Neural progenitor cell (in vitro differentiated cells): ENCODE measurements at places on chromosomes 7 and 10. TPM values are rescaled to one million over a fixed set of nuclear protein-coding genes. Genes with fewer than 3 reads are reported as not detected.

- no peaks in the 10 kb centered on the region for H3K36me3 ChIP-seq
- no peak overlapping the region for H3K27ac ChIP-seq
- H3K27me3 ChIP-seq: no peaks in the 10 kb centered on the region
- no peak overlapping the region for H3K4me3 ChIP-seq
- H3K4me1 ChIP-seq: peaks cover 7% of the 10 kb centered on the region
Measured at GRCh38 chr7:25386311-25386744, 158.0 kb upstream of the NPVF start.

DNA sequence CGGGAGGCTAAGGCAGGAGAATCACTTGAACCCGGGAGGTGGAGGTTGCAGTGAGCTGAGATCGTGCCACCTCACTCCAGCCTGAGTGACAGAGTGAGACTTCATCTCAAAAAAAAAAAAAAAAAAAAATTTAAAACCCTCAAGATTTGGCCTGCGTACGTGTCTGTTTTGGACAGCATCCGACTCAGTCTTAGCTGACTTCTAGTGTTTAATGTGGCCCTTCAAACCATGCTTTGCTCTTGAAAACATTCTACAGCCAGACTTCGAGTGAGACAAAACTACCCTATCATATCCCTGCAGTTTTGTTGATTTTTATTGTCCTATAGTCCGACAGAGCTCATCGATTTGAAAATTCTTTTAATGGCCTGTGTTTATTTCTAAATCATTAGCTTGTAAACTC lies 227.1 kb upstream of the SH2B2 start:
- H3K36me3 ChIP-seq: no peaks in the 10 kb centered on the region
- no peaks in the 10 kb centered on the region for H3K27me3 ChIP-seq
- H3K27ac ChIP-seq: no peak overlapping the region
- peaks cover 4% of the 10 kb centered on the region for H3K4me1 ChIP-seq
- H3K4me3 ChIP-seq: no peak overlapping the region

DNA sequence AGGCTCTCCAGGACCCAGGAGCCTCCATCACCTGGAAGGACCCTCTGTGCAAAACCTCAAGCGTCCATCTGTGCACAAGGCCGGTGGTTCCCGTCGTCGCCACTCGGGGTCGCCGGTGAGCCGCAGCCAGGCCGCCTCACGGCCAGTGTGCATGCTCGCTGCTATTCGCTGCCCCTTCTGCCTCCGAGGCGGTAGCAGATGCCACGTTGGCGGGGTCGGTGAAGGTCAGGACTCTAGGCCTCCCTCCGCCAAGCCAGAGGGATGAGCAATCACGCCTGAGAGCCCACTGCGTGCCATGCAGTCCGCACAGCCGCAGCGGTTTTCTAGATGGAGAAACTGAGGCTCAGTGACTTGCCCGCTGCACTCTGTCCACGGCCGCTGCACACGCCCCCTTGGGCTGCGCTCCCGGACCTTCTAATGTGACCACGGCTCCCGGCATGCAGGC lies 5.7 kb downstream of the UPK3B start:
- no peak overlapping the region for H3K4me3 ChIP-seq
- no peaks in the 10 kb centered on the region for H3K27me3 ChIP-seq
- no peaks in the 10 kb centered on the region for H3K4me1 ChIP-seq
- H3K27ac ChIP-seq: no peak overlapping the region
- H3K36me3 ChIP-seq: no peaks in the 10 kb centered on the region
- no peak for DNase-seq

DNA sequence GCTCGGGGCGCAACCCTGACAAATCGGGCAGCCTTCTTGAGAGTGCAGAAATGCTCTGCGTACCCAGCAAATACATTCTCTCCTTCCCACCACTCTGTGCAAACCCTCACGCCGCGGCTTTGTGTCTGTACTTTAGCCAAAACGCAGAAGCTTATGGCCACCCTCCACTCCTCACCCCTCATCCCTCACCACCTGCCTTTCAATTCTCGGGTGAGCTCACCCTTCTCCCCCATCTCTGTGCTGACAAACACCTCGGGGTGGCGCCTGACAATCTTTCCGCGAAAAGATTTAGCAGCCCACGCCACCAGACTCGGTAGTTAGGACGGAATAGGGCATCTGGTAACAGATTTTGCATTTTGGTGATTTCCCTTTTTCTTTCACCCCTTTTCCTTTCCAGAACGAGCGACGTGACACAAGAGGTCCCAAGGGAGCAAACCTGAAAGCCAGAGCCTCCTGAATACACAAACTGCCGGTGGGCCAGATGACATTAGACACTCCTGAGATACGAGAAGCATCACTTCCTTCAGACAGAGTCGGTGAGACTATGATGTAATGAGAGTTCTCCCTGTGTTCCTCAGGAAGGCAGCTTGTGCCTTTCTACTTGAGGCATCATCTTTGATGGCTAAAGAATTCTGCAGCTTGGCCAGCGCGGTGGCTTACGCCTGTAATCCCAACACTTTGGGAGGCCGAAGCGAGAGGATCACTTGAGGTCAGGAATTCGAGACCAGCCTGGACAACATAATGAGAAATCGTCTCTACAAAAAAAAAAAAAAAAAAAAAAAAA lies 671 bp upstream of the ATAD1 start:
- no peaks in the 10 kb centered on the region for H3K36me3 ChIP-seq
- peaks cover 20% of the 10 kb centered on the region for H3K4me1 ChIP-seq
- H3K27me3 ChIP-seq: no peaks in the 10 kb centered on the region
- H3K4me3 ChIP-seq: peak overlapping the region; percentile 73

DNA sequence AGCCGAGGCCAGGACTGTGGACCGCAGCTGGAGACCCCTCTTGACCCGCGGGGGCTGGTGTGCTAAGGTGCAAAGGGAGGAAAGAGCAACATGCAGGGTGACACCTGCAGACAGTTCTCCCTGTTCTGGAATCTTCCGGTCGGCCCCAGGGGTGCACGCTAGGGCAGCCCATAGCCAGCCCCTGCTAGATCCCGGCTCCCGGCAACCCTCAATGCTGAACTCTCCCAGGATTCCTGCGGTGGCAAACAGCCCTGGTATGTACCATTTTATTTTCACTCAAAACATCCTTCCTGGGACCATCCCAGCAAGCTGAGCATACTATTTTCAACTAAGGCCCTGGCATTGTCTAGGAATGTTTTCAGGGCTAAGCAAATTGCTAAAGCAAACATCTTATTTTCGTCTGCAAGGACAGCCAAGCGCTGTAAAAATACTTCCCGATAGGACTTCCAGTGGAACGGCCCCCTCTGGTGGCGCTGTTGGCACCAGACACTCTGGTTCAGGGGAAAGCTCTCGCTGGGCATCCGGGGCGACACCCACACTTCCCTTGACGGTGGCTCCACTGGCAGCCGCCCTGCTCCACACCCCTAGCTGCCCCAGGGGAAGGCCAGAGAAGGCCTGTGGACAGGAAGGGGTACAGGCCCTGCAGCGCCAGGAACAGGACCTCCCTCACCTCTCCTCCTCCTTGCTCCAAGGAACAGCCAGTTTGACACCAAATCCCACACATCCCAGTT lies 99.4 kb downstream of the CTBP2 start:
- H3K36me3 ChIP-seq: no peaks in the 10 kb centered on the region
- DNase-seq: peak; percentile 84
- H3K4me3 ChIP-seq: no peak overlapping the region
- H3K27me3 ChIP-seq: no peaks in the 10 kb centered on the region
- no peak overlapping the region for H3K27ac ChIP-seq

GRCh38 chr7:38291650-38292049 lies 18.2 kb upstream of the TARP start:
- H3K27ac ChIP-seq: no peak overlapping the region
- H3K4me1 ChIP-seq: no peaks in the 10 kb centered on the region
- no peak overlapping the region for H3K4me3 ChIP-seq
- no peak for DNase-seq
- H3K36me3 ChIP-seq: no peaks in the 10 kb centered on the region

- H3K4me3 ChIP-seq: no peak overlapping the region
- no peak for DNase-seq
- no peaks in the 10 kb centered on the region for H3K36me3 ChIP-seq
Measured at GRCh38 chr7:121153995-121154394, 165.5 kb downstream of the CPED1 start.

DNA sequence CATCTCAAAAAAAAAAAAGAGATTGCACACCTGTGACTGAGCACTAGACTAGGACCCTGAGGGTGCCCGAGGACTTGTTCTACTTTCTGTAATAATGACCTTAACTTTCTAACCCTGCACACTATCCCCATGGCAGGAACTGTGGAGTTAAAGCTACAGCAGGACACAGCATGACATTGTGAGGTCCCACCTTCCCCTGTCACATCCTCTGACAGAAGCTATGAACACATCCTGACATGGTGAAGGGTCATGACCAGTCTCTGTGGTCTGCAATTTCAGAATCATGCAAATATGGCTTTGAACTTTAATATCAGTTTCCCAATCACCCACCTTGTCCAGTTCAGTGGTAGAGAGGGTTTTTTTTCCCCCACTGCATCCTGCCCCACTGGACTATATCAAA lies 18.5 kb upstream of the SAR1A start:
- DNase-seq: no peak
- no peak overlapping the region for H3K27ac ChIP-seq
- H3K4me1 ChIP-seq: no peaks in the 10 kb centered on the region

DNA sequence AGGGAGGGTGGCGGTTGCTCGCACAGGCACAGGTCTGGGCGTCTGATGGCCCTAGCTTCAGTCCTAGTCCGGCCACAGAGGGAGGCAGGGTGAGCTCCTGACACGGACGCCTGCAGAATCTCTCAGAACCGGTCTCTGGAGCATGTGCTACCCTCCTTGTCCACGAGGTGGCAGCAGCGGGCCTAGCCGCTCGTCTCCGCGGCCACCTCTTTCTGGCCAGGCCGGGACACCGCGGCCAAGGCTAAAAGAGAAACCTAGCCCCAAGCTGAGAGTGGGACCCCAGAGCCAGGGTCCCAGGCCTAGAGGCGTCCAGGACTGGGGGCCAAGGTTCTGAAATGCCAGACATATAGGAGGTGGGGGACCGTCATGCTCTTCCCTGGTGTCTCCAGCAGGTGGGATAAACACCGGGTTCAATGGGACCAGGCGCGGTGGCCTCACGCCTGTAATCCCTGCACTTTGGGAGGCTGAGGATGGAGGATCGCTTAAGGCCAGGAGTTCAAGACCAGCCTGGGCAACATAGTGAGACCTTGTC lies 3.2 kb upstream of the LAT2 start:
- no peaks in the 10 kb centered on the region for H3K36me3 ChIP-seq
- peak; percentile 84 for DNase-seq
- H3K4me3 ChIP-seq: no peak overlapping the region
- no peaks in the 10 kb centered on the region for H3K27me3 ChIP-seq

DNA sequence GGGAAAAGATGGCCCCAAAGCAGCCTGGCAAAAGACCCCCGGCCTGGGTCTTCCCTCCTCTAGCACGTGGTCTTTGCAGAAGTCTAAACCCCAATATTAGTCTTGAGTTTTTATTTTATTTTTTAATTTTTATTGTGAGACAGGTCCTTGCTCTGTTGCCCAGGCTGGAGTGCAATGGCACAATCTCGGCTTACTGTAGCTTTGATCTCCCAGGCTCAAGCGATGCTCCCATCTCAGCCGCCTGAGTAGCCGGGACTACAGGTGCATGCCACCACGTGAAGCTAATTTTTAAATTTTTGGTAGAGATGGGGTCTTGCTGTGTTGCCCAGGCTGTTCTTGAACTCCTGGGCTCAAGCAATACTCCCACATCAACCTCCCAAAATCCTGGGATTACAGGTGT lies 40.3 kb upstream of the MXI1 start:
- DNase-seq: no peak
- H3K4me3 ChIP-seq: no peak overlapping the region
- H3K36me3 ChIP-seq: no peaks in the 10 kb centered on the region
- peaks cover 46% of the 10 kb centered on the region for H3K4me1 ChIP-seq
- no peak overlapping the region for H3K27ac ChIP-seq
- H3K27me3 ChIP-seq: peaks cover 87% of the 10 kb centered on the region

- H3K27me3 ChIP-seq: peaks cover 46% of the 10 kb centered on the region
- DNase-seq: peak; percentile 39
- no peaks in the 10 kb centered on the region for H3K36me3 ChIP-seq
- no peak overlapping the region for H3K27ac ChIP-seq
- peak overlapping the region; percentile 65 for H3K4me3 ChIP-seq
Measured at GRCh38 chr7:131111081-131111576, 216.5 kb upstream of the MKLN1 start.

DNA sequence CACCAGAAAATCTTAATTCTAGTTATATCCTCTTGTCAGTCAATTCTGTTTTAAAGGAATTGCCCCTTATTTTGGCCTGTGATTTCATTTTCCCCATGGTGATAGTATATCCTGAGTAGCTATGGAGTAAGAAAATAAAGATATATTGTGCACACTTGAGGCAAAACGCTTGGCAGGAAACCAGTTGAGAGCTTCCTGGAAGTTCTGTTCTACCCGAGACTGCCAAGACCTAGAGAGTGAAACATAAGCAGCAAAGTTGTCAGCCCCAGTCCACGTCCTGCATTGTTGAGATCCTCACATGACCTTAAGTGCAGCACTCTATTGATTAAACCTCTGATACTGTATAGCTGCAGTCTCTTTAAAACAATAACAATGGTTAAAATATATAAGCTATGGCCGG lies 235.2 kb downstream of the CDC14C start:
- no peak for DNase-seq
- no peaks in the 10 kb centered on the region for H3K27me3 ChIP-seq
- H3K4me1 ChIP-seq: no peaks in the 10 kb centered on the region
- no peaks in the 10 kb centered on the region for H3K36me3 ChIP-seq
- no peak overlapping the region for H3K27ac ChIP-seq

SLK gene
- total RNA-seq: 33.5 and 42.7 TPM in 2 replicates

CUL2 gene
- 29.7 and 40.3 TPM in 2 replicates for total RNA-seq

CALY gene
- total RNA-seq: 1.6 TPM in 1 of 2 replicates, not detected in the other

PKD2L1 gene
- not detected in 2 replicates for total RNA-seq

BZW2 gene
- total RNA-seq: 100 and 126 TPM in 2 replicates

RFC2 gene
- 66.0 and 71.3 TPM in 2 replicates for total RNA-seq

ADK gene
- 33.5 and 50.9 TPM in 2 replicates for total RNA-seq

PRLHR gene
- not detected in 2 replicates for total RNA-seq
